ENCODE measurements at places on chromosomes 6 and 20.

GRCh38 chr6:20211941-20212391 is 303 bp downstream of the MBOAT1 start:
- no peak for DNase-seq

DNA sequence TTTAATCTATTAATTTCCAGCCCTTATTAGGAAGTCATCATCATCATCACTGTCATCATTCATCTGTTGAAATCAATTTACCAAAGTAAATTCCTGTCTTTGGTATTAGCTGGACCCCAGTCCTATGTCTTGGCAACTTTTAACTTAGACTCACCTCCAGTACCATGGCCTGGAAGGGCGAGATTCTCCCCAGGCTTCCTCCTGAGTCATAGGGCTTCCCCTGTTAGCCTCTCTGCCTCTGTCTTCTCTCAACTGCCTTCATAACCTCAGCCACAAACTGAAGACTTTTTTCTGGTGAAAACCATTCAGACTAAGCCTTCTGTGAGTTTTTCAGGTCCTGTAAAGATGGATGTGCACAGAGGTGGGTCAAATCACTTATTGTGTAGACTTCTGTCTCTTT is 95.0 kb downstream of the NKAIN2 start:
- no peak for DNase-seq

DNA sequence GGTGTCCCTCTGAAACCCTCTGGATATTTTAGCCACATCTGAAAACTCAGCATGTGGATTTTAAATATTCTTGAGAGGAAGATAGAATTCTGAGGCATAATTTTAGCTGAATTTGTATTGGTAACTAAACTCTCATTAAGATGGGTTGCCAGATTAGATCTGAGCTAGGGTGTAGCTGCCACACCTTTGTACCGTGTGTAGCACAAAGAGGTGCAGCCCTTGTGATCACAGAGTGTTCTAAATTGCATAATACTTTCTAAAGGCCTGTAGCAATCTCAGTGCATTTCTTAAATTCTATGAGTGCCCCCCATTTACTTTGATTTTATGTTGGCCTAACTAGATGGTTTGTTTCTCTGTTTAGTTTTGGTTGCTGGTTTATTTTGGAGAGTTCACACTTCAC is 53.0 kb downstream of the FLRT3 start:
- DNase-seq: no peak

DNA sequence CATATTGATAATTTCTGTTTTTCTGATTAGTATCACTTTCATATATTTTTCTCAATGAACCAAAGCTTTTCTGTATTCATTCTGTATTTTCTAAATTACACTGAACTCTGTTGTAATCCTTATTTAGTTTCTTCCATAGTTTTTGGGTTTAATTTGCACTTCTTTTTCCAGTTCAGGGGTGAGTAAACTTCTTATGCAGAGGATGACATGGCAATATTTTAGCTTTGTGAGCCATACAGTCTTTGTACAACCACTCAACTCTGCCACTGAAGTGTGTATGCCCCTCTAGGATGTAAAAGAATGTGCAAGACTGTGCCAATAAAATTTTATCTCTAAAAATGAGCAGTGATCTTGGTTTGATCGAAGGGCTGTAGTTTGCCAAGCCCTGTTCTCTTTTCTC is 239.0 kb upstream of the CITED2 start:
- DNase-seq: no peak

DNA sequence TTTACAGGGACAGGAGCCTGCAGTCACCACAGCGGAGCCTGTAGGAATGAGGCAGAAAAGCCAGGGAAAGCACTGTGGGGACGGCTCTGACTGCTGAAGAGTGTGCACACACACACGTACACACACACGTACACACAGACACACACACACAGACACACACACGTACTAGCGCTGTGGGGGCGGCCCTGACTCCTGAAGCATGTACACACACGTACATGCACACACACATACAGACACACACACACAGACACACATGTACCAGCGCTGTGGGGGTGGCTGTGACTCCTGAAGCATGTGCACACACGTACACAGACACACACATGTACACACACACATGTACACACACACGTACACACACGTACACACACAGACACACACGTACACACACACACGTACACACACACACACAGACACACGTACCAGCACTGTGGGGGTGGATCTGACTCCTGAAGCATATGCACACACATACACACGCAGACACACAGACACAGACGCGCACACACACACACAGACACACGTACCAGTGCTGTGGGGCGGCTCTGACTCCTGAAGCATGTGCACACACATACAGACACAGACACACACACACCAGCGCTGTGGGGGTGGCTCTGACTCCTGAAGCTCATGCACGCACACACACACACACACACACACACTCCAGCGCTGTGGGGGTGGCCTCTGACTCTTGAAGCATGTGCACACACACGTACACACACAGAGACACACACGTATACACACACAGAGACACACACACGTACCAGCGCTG is 127.3 kb downstream of the DLL1 start:
- no peak for DNase-seq

DNA sequence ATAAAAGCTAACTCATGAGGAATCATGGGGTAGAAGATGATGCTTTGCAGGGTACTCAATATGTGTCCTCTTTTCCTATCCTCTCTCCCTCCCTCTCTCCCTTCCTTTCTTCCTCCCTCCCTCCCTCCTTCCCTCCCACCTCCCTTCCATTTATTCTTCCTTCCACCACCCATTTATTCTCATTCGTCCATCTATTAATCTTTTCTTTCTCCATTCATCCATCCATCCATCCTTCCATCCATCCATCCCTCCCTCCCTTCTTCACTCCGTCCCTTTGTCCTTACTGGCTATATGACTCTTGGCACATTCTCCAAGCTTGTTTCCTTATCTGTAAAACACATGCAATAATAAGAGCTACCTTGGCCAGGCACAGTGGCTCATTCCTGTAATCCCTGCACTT is 40.9 kb downstream of the ARHGAP40 start:
- no peak for DNase-seq

DNA sequence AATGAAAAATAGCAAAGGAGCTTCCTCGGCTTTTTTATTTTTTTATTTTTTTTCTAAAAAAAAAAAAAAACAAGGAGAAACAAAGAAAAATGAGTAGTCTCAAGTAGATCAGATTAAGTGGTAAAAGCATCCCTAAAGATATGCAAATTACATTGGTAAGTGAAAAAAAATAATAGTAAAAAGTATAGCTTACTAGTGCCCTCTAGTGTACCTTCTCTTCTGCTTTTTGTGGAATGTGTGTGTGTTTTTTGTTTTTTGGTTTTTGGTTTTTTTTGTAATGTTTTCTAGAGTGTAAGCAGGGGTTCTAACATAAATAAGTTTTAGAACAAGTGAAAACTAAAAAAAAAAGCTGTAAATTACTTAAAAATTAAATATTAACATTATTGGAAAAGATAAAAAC is 1062.0 kb downstream of the HACE1 start:
- no peak for DNase-seq

GRCh38 chr20:59448851-59449444 is 148.5 kb downstream of the EDN3 start:
- DNase-seq: no peak

DNA sequence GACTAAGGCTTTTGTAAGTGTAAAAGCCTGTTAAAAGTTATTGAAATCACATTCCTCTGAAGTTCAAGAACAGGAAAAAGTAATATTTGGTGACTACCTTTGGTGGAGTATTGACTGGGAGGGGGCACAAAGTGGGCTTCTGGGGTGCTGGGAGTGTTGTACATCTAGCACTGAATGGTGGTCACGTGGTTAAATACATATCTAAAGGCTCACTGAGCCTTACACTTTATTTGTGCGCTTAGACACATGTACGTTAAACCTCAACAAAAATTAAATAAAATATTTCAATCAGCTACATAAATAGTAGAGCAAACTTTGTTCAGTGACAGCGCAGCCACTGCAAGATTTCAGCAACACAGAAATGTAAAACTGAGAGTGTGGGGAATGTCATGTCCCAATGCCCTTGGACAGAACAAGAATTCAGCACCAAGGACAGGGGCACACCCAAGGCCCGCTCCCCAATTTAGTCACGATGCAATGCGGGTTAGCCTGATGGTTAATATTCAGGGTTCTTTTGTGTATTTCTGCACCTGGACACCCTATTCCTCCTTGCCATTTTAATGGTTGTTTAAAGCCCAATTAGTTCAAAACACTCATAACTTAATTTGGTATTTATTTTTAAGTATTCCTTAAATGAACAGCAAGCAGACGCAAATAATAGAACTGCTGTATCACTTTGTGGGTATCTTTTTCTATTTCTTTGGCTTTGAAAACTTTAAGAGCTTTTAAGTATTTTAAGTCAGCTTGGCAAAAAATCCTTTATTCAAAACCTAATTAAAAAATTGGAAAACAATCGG is 37.4 kb downstream of the ANGPT4 start:
- no peak for DNase-seq

DNA sequence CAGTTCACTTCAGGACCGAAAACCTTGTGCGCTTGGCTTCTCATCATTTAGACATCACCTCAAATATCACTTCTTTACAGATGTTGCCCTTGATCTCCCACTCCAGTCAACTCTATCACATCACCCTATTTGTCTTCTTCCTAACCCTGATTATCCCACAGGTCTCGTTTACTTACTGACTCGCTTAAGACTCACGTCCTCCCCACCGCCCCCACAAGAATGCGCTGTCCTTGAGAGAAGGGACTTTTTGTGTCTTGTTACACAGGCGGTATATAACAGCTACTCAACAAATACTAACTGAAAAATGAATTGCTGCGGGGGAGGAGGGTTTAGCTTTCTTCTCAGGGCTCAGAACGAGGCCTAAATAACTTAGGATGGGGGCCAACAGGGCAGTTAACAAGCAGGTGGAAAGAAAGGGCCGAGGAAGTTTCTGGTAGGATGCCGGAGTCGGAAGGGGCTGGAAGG is 527 bp downstream of the TOMM34 start:
- DNase-seq: no peak

GRCh38 chr6:21091411-21091810 is 502.1 kb upstream of the SOX4 start:
- no peak for DNase-seq

- no peak for DNase-seq
Measured at GRCh38 chr6:95227351-95227750, 350.0 kb upstream of the MANEA start.

DNA sequence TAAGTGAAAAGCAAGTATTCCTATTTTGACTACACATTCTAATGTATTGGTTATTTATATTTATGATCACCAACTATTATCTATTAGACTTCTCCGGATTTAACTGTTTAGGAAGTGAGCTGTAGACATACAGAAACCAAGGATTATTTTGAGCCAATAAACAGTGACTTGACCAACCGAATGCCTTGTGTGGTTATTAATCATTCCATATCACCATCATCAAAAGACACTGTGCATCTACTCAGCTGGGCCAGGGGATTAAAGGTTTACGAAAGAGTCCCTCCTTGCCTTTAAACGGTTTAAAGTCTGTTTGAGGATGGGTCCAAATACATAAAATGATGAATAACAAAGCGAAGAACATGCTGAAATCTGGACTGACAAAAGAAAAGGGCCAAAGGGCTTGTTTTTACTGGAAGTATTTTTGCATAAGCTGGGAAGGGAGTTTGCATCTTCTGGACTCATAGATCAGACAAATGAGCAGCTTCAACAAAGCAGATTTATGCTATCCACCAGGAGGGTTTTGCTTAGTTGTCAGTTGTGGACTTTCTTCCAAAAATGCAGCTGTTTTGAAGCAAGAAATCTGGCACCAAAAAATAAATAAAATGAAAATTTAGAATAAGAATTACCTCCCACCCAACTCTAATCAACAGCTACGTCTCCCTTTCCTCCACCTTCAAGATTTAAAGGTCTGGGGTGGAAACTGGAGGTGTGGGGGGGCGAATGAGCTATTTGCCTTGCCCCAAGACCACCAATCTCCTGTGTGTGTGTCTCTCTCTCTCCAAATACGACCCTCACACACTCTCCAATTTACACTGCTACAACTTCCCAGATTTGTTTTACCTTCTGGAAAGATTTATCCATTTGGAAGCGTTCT is 33.6 kb upstream of the ID4 start:
- DNase-seq: no peak

GRCh38 chr6:74256781-74257180 is 560.8 kb downstream of the CD109 start:
- DNase-seq: no peak

GRCh38 chr6:125809570-125810170 is 18.9 kb downstream of the NCOA7 start:
- no peak for DNase-seq
